ENCODE measurements at places on chromosomes 6 and 20. TPM values are rescaled to one million over a fixed set of nuclear protein-coding genes. Genes with fewer than 3 reads are reported as not detected.

- DNase-seq, result peak; percentile 86
Measured at GRCh38 chr6:11212664-11213063, 19.8 kb downstream of the NEDD9 start.

GRCh38 chr20:51667002-51667408, 101.2 kb downstream of the ATP9A start:
- no peak for DNase-seq

- no peak for DNase-seq
Measured at GRCh38 chr6:47182291-47182957, 127.3 kb downstream of the TNFRSF21 start.

DNA sequence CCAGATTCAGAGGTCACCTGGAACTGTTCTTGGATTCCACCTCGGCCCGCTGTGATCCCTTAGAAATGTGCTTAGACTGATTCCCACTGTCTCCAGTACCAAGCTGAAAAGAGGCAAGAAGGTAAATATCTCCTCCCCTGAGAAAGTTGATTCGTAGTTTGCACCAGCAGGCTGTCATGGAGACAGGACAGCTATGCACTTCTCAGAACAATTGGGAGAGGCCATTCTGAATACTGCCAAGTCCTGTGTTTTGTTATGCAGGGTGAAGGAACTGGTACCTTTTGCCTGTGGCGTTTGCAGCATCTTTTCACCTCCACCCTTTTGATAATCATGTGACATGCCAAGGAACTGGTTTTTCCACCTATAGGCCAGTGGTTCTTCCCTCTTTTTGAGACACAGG, 58.2 kb upstream of the RNGTT start:
- no peak for DNase-seq

DNA sequence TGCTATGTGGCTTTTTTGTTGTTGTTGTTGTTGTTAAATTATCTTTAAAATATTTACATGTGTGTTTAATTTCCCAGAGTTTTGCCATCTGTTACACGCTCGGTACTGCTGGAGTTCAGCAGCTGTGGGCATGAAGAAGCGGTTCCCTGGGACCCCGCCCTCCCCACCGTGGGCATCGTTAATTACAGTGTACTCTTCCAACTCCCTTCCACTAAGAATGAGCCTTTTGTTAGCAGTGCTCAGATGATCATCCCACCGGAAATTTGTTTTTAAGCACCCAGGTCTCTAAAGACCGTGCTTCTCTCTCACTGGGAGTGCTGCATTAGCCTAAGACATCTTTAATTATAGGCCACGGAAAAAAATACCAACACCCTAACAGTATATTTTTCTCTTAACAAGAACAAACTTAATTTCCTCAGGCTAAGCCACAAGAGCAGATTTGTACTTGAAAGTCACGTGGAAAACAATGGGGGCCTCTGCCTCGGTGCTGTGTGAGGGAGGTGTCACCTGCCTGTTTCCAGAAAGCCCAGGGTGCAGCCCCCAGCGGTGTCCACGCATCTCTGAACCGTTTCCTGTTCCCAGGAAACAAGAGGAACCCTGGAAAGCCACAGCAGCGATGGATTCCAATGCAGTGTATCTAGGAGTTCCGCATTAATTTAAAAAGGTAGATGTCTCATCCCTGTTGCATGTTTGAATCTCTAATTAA, 113.3 kb upstream of the FRMD1 start:
- no peak for DNase-seq

DNA sequence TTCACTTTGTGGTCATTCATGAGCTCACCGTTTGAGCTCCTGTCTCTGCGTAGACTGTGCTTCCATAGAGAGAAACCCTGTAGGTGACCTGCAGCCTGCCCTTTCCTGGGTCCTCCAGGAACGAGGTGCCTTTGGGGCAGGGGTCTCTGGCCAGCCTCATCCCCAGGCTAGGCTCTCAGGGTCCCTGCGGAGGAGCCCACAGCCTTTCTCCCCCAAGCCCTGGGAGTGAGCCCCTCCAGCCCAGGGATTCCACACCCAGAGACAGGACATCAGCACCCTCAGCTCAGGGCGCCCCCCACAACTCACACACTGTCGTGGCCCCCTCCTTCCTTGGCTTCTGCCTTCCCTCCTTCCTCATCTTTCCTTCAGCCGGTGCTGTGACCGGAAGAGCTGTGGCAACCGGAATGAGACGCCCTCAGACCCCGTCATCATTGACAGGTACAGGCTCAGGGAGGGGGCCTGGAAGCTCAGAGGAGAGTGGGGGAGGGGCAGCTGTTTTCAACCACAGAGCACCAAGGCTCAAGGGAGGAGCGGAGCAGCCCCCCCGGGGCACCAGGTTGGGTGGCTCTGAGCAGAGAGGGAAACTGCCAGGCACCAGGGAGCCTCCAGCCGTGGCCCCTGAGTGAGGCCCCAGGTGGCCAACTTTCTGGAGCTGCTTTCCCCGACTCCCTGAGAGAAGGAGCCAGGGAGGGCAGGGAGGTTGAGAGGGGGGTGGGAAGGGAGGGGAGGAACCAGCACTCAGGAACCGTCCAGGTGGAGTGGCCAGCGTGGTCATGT, 16.8 kb downstream of the EBF4 start:
- DNase-seq, result no peak

DNA sequence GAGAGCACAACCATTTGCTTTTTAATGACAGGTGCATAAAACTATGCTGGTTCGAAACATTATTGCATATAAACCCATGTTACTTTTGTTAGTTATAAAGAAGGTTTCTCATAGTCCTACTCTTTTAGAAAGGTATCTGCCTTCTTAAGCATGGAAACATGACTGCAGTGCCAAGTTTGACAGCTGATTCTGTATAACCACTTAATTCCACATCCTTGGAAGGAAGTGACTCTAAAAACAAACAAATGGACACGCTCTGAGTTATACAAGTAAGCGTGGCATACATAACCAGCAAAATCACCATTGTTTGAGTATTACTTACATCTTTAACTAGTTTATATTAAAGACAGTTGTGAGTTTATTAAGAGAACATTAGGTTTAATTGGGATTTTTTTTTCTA, 125.0 kb upstream of the HDGFL1 start:
- peak; percentile 77 for DNase-seq

- DNase-seq, result no peak
Measured at GRCh38 chr20:13205425-13205824, 15.6 kb upstream of the ISM1 start.

- DNase-seq, result peak; percentile 39
Measured at GRCh38 chr6:52635049-52635577, 35.8 kb upstream of the TMEM14A start.

DNA sequence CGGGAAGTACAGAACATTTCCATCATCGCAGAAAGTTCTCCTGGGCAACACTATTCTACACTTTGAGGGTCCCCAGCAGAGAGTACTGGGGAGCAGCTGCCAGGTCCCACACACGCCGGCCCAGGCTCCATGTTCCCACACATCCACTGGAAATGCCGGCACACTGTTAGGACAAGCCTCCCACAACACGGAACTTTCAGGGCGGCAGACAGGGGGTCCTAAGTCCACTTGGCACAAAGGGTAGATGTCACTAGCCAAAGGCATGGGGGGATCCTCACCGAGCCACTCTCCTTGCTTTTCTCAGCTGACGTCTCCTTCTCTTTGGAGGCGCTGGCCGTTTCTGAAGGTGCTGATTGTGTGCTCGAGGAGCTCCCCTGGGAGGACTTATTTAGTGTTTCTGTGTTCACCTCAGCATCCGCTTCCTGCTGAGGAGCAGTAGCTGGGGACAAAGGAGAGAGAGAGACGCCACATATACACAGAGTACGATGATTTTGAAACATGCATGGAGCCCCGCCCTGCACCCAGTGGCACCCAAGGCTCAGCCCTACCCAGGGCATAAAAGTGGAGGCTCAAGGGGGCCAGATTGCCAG, 135.4 kb downstream of the ZMYND8 start:
- DNase-seq, result no peak

GRCh38 chr6:3899970-3900439, 50.8 kb downstream of the FAM50B start:
- DNase-seq, result no peak

DNA sequence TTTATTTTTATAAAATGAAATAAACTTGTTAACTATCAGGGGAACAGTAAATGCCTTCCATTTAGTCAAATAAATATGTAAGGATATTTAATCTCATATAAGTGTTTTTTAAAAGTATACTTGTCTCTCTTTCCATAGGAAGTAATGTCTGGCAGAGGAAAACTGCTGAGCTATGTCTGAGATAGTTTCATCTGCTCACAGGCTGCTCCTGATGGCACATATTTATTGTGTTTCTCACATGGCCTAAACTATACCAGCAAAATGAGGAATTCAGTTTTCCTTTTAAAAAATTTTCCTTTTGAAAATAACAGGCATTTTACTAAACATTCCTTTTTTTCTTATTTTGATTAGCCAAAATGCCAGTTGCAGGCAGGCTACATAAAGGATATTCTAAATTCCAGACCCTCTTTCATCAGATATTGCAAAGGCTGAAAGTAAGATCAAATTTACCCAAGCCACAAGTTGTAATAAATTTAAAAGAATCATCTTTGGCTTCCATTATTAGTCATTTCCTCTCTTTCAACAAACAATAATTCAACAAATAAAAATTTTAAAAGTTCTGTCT, 60.1 kb upstream of the RNF146 start:
- DNase-seq, result no peak

Gene PSMF1
- 26.4 TPM for total RNA-seq

DNA sequence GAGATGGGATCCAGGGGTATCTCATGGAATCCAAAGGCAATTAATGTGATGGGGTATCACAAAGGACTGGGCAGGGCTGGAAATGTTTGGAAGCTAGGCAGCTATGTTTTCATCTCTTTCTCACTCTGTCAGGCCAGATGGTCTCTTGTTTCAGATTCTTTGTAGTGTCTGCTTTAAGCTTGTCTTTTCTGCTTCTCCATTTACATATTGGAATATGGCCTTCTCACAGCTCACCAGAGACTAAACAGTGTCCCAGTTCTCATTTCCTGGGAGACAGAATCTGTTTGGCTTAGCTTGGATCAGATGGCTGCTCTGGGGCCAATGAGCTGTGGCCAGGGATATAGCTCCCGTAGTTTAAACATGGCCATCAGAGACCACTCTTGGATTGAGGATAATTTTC, 78.9 kb downstream of the SLC35F1 start:
- DNase-seq, result no peak

DNA sequence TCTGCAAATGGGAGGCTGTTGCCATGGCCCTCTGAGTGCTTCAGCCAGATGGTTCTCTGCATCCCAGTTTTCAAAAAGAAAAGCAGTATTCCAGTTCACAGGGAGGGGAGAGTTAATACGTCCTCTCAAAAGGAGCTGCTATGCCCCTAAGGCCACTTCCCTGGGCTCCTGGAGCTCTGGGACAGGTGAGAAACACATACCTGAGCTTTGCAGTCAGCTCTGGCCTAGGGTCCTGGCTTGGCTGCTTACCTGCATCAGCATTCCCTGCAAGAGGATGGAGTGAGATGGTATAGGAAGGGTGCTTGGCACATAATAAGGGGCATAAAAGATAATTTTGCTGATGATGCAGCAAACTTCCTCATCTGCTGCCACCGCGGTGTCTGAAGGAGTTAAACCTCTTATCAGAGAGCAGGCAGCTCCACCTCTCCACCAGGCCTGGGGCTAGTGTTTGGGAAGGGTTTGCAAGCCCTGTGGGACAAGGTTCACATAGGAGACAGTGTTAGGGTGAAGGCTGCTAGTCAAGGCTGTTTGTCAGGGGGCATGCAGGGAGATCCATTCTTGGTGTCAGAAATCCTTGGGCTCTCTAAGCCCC, 62.7 kb downstream of the SLC24A3 start:
- no peak for DNase-seq

- peak; percentile 3 for DNase-seq
Measured at GRCh38 chr6:46491628-46492547, 639 bp upstream of the RCAN2 start.

Gene MRS2
- total RNA-seq, result 12.6 TPM

DNA sequence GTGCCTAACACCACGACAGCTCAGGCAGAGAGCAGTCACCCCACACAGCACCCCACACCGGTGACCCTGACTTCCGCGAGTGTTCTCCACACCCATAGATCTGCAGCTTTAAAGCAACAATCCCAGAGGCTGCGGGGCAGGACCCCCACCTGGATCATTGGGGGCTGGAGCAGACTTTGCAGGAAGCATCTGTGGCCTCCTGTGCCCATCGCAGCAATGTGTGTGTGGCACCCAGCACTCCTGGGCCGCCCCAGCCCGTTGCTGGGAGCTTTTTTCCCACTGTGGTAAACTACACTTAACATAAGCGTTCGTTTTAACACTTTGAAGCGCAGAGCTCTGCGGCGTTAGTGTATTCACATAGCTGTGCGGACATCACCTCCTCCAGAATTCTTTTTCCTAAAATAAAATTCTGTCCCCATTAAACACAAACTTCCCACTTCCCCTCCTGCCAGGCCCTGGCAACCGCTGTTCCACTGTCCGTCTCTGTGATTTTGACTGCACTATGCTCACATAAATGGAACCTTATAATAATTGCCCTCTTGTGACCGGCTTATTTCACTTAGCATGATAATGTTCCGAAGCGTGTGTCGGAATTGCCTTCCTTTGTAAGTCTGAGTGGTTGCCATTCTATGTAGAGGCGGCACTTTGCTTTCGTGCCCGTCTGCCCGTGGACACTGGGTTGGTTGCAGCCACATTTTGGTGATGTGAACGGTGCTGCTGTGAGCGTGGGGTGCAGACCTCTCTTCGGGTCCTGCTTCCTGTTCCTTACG, 382.5 kb downstream of the CDH4 start:
- no peak for DNase-seq

GRCh38 chr6:106334646-106335448, 9.3 kb upstream of the ATG5 start:
- DNase-seq, result peak; percentile 34

DNA sequence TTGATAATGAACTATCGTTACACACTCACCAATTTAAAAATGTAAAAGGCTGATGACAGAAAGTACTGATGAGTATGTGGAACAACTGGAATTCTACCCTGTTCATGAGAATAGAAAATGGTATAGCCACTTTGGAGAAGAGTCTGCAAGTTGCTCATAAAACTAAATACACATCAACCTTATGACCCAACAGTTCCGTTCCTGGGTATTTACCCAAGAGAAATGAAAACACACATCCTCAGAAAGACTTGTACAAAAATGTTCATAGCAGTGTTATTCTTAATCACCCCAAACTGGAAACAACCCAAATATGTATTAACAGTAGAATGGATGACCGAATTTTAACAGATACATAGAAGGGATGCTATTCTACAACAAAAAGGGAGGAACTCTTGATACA, 145.7 kb upstream of the LRFN2 start:
- no peak for DNase-seq

Gene CDKAL1
- total RNA-seq, result 15.0 TPM

DNA sequence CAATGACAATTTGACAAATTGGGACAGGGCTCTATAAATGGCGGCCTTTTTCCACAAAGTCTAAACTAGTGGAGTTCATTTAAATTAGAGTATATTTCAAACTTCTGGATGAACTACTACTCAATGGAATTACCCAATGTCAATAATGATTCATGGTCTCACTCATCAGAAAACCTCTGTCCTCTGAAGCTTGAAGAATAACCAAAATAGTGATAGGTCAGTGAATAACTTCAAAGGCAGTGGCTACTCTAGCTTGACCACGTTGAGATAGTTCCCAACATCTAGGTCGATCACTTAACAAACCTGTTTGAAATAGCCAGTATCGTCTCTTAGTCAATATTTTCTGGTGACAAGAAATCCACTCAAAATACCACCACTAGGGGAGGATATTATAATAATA, 197.6 kb downstream of the HDGFL1 start:
- no peak for DNase-seq
